ENCODE measurements at places on chromosomes 2 and 18.

DNA sequence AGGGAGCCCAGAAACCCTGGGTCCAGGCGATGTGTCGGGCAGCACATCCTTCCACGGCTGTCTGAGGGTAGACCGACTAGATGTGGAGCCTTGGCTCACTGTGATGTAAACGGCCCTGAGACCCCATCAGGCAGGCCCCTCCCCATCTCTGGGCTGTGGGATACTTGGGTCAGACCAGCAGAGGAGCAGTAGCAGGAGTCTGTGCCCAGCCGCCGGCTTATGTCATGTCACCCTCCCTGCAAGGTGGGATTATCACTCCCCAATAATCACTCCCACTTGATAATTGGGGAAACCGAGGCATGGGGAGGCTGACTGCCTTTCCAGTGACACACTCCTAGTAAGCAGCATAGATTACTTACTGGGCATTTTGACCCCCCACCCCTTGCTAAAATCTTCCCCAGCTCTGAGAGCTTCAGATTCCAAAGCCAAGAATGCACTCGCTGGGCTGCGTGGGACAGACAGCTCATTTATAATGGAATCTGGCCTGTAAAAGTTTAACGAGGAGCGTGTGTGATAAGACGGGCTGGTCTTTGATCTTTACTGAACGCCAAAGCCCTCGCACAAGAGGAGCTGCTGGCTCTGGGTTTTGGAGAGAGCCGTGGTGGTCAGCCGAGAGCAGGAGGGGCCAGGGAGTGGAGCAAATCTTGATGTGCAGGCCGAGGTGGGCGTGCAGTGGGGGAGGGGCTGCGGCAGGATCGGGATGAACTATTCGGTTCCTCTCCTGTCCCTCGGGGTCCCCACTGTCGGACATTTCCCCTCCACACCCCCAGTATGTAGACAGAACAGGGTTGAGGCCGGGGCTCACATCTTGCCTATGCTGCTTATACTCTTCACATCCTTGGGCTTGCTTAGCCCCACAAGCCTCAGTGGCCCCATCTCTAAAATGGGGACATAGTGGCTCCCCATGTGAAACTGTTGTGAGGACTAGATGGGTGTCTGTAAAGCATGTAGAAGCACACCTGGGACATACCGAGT, 200.0 kb downstream of the GLI2 start:
- DNase-seq = no peak

- DNase-seq = no peak
Measured at GRCh38 chr2:154381931-154382794, 316.3 kb upstream of the KCNJ3 start.

DNA sequence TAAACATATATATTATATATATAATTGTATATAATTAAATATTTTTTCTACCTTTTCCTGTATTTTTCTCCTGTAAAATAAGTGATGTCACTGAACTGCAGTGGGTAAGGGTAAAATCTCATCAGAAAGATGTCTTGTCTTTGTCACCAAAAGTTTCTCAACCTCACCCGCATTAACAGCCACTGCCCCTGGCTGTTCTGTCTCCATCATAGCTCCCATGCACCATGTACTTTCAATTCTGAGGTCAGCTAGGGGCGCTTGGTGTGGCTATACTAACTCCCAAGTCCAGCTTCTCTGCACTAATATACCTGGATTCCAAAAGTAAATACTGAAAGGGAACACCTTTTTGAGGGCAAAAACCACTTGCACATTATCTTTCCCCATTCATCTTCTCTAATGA, 46.6 kb downstream of the MAP2 start:
- DNase-seq = no peak

DNA sequence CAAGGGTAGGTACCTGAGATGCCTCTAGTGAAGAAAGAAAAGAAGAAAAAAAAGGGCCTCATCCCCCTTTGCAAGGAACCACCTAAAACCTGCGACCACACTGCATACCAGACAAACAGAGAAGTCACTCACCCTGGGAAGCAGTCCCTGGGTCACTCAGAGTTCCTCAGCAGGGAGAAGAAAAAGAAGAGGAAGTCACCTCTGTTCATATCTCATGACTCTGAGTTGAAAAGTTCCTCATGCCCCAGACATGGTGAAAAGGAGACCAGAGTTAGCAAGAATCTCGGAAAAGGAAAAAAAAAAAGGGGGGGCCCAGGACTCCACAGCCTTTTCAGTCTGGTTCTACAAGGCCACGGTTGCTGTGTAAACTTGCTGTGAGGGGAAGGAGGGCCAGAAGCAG, 478.4 kb upstream of the NRXN1 start:
- DNase-seq = no peak

DNA sequence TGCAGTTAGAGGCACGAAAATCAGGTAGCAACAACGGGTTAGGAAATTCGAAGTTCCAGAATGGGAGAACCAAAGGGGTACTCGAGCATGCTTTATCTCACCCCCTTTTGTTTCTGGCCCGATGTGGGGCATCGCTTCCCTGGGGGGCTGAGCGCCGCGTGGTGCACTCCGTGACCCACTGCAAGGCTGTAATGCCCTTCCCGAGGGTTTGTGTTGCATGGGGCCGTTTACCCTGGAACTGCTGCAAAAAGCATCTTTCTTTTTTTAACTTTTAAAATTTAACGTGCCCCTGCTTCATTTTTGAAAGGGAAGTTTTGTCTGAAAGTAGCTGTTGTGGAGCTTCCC, 4.8 kb downstream of the GDF7 start:
- DNase-seq = no peak

DNA sequence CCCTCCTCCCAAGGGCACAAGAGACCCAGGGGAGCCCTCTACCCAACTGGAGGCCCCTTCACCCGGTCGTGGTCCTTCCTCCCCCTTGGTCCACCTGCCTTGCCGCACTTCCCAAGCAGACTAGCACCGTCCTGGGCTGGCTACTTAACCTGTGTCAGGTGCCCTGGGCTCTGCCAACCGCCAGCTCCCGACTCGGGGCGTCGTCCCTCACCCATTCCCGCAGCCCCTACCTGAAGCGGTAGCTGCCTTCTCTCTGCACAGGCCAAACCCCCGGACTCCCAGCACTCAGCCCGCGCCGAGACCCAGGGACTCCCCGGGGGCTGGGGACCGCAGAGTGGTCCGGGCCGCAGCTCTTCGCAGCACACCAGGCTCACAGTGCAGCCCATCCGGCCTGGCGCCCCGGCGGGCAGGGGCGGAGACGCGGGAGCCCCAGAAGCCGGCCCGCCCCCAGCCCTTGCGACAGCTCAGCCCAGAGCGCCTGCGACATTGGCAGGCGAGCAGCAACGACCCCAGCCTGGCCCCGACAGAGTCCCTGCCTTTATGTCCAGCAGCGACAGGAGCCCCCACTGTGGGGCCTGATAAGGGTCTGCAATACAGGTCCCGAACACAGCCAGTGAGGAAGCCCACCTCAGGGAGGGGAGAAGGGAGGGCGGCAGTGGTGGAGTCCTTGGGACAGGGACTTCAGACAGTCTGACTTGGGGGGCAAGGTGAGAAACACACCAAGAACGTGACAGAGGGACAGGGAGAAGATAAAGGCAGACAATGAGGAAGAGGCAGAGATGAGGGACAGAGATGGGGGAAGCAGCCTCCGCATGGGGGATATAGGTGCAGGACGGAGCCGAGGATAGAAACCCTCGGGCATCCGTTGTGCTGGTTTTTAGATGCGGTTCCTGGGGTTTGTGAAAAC, 31.0 kb upstream of the TNS1 start:
- DNase-seq = no peak

DNA sequence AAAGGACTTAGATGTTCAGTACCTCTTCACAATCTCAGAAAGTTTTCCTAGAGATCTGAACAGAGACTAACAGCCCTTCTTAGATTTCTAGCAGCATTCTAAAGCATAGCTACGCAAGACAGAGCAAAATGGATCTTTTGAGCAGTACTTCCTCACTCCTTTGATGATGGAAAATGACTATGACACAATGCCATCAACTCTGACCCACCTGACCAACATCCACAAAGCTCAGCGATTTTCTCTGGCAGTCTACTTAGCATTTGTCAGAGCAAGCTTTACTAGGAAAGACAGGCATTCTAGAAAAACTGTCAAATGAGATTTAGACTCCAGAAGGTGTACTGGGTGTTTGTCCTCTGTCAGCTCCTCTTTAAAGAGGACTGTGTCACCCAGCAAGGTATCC, 180.9 kb upstream of the ACVR2A start:
- DNase-seq = no peak

DNA sequence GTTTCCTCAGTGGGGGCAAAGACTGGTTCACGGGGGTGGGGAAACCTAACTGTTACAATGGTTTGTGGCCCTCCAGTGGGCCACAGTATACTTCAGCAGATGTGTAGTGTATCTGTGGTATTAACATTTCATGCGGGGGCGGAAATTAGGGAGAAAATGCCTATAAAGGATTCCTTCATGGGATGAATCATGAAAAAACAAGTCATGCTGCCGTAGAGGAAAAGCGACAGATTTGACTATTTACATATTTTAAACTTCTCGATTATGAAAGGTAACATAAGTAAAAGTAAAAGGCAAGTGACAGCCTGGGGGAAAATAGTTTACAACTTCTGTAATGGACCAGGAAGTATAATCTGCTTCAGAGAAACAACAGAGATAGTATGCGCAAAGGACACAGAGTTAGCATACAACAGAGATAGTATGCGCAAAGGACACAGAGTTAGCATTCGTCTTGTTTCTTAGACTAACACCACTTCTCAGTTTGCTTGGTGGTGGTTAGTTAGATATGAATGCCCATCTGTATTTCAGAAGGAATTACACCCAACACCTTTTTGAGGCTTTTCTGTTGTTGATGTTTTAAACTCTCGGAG, 41.1 kb downstream of the MRPS9 start:
- DNase-seq = no peak

- DNase-seq = no peak
Measured at GRCh38 chr2:227241005-227241404, 76.6 kb downstream of the COL4A3 start.

- no peak for DNase-seq
Measured at GRCh38 chr18:54957296-54957832, 1.9 kb downstream of the CCDC68 start.

- DNase-seq = no peak
Measured at GRCh38 chr2:48240912-48241311, 289.0 kb upstream of the STON1 start.

DNA sequence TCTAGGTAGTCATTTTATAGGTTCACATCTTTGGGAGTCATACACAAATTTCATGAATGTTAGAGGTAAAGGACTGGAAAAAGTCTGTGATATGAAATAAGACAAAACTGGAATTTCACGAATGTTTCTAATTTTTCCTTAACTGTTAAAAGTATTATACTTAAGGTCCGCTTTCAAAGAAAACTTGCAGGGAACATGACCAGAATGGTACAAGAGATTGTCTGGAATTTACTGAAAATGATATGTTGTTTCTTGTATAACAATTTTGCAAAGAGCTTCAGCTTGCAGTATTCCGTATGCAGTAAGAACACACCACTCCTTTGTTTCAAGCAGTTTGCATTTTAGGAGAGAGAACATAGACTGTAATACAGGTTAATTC, 1.6 kb downstream of the DDX1 start:
- no peak for DNase-seq

GRCh38 chr2:191845876-191846514, 893 bp downstream of the CAVIN2 start:
- no peak for DNase-seq

DNA sequence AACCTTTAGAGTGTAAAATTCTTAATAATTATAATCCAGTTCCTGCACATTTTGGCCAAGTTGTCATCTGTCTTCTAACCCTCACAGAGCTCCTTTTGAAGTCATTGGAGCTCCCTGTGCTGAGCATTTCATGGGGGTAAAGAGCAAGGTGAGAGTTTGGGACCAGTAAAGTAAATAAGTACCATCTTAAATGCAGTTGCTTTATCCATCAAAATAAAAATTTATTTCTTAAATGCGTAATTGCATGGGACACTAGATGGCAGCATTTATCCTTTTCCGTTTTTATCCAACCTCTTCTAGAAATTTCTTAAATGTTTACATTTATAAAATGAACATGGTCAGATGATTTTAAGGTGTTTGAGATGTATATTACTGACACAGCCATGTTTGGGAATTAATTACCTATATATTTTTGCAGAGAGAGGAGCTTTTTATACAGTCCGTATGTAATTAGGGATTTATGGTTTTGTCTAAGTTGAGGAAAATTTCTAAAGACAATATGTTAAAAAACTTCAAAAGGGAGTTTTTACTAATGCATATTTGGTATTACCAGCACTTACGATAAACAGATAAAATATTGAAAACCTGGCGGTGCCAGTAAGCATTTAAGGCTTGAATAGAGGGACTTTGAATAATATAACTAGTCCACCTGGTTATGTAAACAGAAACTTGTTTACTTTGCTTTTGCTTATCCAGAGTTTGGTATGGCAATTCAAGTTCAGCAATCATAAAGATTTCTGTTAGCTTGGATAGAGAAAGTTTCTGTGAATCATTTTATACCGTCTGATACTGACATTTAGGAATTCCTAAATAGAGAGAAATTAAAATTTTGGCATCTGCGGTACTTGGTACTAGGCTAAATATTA, 54.5 kb downstream of the ACSL3 start:
- DNase-seq = no peak

All from dorsolateral prefrontal cortex (tissue), 122 donors.